Dermis blood vessel endothelial cell (primary cell): ENCODE measurements at places on chromosomes 3 and 15.

DNA sequence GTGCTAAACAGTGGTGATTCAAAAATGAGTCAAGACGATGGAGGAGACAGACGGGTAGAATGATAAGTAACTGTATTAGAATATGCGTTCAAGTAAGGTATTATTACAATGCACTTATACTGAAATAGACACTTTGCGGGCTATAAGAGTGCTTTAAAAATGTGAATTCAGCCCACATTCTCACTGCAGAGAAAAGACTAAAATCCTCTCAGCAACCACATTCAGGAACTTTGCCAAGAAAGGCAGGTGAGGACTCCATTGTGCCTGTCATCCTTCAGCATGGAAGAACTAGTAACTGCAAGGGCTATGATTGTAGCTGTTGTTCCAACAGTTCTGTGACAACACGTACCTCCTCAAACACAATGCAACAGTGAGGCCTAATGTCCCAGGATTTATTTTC is 272.0 kb downstream of the RORA start:
- no peak for DNase-seq

DNA sequence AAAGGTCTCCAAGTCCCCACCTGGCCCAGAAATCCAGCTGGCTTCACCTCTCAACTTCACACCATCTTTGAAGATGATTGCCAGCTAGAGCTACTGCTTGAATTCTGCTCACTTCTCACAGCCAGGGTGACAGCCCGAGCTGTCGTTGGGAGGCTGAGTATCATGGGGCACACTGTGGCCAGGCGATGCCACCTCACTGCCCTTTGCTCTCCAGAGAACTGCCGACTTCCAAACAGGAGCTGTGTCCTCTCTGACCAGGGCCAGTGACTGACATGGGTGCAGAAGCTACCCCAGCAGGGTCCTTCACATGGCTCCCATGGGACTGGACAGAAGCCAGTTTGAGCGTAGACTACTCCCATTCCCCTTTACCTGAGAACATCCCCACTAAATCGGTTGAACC is 254.0 kb downstream of the GABRB3 start:
- DNase-seq: no peak

- DNase-seq: no peak
These were observed 107.4 kb downstream of the PEAK1 start for GRCh38 chr15:77312523-77312922.

DNA sequence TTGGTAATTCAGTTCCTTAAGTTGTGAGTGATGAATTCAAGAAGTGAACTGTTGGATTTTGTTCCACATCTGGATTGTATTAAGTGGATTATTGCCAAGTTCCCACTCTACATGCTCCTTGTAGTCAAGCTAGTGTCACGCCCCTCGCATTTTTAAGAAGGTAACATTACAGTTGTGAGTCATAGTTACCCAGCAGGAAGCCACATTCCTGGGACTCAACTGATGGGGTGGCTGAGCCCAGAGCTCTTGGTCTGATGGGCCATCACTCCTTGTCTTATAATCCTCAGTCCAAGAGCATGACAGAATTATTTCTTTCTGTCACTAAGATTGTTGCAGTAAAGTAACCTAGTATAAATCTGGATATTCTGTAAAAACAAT is 102.7 kb downstream of the PTPRG start:
- no peak for DNase-seq

DNA sequence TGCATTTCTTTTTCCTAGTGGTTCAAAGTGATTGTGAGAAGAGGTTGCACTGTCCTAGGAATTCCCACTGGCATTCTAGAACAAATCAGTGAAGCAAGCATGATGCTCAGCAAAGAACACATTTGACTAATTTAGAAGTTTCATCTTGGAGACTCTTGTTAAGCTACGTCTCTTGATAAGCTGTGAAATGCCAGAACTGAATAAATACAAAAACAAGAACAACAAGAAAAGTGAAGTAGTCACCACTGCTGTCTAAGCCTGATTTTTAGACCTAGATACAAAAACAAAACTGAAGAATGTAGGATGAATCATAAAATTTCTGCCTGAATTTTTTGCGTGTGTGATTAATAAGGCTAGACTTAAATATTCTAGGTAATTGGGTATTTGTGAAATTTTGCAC is 1162.4 kb downstream of the TUSC7 start:
- DNase-seq: no peak

DNA sequence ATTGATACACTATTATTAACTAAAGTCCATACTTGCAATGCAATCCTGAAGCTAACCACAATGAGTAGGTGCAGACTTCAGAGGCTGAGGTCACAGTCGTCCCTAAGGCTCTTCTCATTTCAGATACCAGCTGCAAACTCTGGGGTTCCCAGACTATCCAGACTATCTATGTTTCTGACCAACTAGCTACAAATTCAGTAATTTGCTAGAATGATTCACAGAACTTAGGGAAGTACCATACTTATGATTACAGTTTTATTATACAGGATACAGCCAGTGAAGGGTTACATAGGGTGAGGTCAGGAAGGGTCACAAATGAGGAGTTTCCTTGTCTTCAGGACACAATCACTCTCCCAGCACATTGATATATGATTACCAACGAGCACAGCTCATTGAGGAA is 36.5 kb downstream of the PPM1L start:
- no peak for DNase-seq

GRCh38 chr15:35173444-35174118 is 88.5 kb upstream of the NANOGP8 start:
- no peak for DNase-seq

DNA sequence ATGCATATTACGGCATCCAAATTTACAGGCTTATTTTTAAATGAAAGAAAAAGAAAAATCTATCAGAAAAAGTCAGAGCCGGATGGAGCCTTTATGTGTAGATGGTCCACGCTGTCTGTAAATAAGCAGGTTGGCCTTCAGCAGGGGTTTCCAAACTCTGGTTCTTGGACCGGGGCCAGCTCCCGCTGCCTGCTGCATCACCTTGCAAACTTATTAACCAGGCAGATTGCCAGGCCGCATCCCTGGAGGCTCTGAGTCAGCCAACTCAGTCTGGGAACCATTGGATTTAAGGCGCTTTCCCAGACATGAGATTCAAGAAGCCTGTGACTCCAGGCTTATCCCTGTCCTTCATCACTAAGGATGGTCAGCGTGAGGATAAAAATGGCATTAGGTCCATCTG is 212.4 kb downstream of the OPA1 start:
- DNase-seq: peak; percentile 94

DNA sequence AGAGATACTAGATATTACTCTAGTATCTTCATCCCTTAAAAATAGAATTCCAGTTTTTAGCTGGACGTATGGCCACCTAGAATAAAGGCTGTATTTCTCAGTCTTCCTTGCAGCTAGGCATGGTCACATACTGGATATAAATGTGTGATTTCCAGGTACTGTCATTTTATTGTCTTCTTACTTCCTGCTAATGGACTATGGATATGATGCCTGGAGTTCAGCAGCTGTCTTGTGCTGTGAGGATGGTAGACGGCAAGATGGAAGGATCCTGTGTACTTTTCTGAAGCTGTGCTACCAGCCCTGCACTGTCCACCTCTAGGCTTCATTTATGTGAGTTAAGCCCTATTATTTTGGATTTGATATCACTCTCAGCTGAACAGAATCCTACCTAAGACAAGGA is 83.4 kb downstream of the EBLN2 start:
- DNase-seq: no peak

GRCh38 chr15:89419370-89419984 is 76.9 kb downstream of the RHCG start:
- peak; percentile 61 for DNase-seq

DNA sequence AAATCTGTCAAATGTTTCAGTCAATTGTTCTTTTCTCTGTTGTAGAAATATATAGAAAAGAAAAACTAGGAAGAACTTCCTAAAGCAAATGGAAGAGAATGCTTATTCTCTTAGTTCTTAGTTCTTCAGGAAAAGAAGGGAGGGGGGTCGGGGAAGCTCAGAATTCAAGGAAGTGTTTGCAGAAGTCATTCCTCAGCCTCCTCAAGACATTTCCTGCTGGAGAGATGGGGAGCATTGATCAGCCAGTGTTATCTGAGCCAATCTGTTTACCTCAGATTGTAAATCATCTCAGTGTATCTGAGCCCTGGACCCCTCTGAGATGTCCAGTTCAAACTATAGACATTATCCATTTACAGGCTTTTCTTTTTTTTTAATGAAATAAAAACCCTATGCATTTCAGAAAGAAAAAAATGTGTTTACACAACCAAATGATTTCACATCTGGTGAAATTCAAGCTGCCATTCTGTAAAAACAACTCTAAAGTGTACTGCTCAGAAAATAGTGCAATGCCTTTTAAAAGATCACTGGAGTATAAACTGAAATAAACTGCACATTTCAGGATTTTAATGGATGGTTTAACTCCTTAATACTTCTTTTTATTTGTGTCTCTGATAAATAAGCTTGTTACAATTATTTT is 460.7 kb downstream of the ROBO1 start:
- no peak for DNase-seq

- DNase-seq: no peak
These were observed 462.9 kb upstream of the SGO1 start for GRCh38 chr3:20648921-20649381.

DNA sequence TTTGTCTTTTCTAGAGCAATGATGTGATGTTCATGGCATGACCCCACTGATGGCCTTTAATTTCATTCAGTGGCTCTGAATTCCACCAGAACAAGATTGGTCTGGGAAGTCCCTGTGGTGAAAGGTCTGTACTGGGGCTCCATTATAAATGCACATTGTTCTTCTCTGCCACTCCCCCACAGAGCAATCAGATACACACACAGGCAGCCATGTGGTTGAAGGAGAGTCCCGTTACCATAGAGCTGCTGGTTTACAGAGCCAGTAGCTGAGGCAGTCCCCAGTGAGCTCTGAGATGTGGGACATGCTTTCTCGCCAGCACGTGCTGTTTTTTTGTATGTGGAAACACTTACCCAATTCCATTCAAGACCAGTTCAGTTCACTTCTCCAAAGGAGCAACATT is 172.7 kb upstream of the TRIM42 start:
- DNase-seq: no peak

GRCh38 chr3:187807086-187807862 is 62.0 kb upstream of the BCL6 start:
- no peak for DNase-seq
